ENCODE measurements at places on chromosomes 4 and X.

GRCh38 chr4:122673252-122673651 is 52.4 kb upstream of the IL21 start:
- DNase-seq = no peak

DNA sequence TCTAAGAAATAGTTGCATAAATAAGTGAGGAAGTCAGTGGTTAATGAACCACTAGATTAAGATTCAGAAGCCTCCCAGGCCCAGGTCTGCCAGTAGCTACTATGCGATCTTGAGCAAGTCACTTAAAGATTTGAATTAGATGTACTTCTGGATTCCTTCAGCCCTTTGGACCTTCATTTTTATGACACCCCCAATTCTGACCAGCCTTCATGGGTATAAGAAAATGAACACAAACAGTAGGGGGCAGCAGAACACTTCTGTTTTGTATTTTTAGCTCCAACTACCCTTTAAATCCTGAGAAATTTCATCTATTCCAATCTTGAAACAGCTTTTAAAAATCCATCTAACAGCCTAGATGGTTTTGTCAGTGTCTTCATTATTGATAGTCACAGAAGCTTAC is 19.0 kb downstream of the TMEM47 start:
- DNase-seq = no peak

DNA sequence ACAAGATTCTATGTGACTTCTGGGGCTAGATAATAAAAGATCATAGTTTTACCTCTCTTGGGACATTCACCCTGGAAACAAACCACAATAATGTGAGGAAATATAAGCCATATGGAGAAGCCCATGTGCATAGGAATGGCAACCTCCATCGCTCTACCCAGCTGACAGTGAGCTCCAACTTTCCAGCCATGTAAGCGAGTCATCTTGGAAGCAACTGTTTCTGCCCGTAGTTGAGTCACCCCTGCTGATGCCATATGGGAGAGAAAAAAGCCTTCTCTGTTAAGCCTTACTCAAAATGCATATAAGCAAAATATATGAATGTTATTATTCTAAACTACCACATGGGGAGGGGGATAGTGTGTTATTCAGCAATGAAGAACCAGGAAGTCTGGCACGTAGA is 31.4 kb upstream of the RELL1 start:
- no peak for DNase-seq

DNA sequence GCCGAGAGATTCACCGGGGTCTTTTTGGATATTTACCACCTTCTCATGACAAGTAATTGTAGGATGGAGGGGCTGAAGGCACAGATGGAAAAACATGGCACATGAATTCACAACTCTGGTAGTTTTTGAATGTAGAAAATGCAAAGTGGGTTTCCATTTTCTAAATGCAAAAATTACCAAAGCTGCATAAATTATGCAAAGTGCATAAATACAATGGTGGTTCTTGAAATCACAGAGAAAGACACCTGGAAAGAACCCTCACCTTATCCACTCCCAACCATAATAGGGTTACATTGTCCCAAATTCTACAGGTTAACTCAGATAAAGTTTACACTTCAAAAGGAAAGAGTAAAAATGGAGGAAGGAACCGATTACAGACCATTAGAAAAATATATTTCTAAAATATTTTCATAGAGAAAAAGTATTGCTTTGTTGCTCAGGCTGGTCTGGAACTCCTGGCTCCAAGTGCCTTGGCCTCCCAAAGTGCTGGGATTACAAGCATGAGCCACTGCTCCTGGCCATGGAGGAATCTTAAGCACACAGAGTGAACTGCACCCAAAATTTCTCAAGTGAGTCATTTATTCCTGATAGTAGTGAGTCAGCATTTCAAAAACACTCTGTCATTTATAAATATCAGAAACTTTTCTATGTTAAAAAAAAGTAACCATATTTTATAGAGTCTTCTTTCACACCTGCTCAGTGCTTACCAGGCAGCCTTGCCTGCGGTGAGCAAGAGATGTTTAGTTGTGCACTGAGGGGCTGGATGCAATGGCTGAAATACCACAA is 101.4 kb downstream of the FIP1L1 start:
- no peak for DNase-seq

DNA sequence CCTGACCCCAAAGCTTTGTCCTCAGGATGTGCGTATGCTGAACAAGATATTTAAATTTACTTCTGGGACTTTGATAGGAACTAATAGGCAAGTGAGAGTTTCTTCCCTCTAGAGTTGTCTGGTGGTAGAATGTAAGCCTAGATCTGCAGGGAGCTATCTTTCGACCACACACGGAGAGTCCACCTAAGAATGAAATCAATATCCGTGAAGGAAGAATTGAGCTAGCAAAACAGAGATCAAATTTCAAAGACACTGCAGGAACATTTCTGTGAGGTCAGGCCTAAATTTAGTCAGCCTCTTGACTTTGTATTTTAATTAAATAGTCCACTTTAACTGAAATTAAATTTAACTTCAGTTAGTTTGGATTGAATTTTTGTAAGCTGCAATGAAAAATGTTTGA is 871.3 kb downstream of the RAB28 start:
- DNase-seq = no peak

- DNase-seq = no peak
Observed at GRCh38 chr4:39908284-39908683, 69.4 kb downstream of the PDS5A start.
